ENCODE measurements at places on chromosomes 3 and 15.

- peak; percentile 14 for DNase-seq
These were observed 51.6 kb upstream of the BLM start for GRCh38 chr15:90665288-90666134.

- DNase-seq = no peak
These were observed 664 bp downstream of the PPCDC start for GRCh38 chr15:75023872-75024636.

DNA sequence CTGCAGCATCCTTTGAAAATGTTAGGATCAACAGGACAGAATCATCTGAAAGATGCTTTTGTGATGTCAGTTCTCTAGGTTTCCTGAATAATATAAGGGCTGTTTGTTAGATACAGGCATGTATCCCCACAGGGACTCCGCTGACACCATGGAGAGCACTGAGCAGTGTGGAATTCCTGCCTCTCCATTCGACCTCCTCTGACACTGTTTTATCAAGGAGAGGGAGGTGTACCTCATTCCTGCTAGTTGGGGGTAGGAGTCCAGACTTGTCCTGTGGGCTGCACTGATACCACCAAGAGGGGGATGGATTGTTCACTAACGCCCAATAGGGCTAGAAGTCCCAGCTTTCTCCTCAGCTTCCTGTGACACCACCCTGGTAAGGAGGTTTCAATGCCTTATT is 46.6 kb downstream of the LARS2 start:
- DNase-seq = no peak

GRCh38 chr3:14379843-14380242 is 22.6 kb upstream of the SLC6A6 start:
- no peak for DNase-seq

DNA sequence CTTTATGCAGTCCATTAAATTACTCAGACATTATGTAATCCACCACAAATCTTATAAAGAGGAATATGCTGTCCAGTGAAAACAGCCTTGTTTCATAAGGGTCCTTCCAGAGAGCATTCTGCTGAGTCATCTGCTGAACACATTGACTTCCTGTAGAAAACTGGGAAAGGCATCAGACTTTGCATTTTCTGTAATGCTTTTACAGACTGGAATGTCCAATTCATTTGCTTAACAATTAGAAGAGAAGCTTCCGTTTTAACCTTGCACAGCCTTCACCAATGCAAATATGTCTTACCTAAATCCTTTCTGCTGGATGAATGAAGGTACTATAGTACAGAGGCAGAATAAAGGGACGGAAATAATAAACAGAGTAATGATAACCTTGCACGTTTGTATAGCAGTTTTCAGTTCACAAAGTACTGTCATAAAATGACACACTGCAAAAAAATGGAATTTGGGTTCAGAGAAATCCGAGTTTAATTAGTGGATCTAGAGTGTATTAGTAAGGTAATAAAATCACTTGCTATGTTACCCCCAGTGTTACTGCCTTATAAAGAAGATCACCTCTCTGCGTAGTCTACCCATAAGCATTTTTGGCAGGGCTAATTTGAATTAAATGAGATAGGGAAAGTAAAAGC is 301.5 kb downstream of the PYDC2 start:
- no peak for DNase-seq

- DNase-seq = no peak
These were observed 28.2 kb downstream of the CCR9 start for GRCh38 chr3:45914362-45915058.

GRCh38 chr15:83209333-83209732 is 1.7 kb upstream of the HDGFL3 start:
- DNase-seq = no peak

DNA sequence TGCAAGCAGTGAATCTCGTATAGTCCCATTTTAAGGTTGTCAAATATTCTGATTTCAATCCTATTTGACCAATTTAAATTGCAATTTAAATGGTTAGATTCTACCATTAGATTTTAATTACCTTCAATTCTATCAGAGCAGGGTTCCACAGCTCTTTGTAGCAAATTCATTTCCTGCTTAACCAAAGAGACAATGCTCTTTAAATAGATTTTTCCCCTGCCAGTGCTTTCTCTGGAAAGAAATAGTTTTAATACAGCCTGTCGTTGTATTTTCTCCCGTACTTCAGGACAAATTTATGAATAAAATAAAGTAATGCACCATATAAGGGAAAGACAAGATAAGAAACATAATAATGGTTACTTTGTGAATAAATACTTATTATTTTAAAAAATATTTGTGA is 62.8 kb downstream of the ZPLD1 start:
- no peak for DNase-seq

- DNase-seq = no peak
These were observed 109.8 kb downstream of the PLCH1 start for GRCh38 chr3:155635056-155635455.

DNA sequence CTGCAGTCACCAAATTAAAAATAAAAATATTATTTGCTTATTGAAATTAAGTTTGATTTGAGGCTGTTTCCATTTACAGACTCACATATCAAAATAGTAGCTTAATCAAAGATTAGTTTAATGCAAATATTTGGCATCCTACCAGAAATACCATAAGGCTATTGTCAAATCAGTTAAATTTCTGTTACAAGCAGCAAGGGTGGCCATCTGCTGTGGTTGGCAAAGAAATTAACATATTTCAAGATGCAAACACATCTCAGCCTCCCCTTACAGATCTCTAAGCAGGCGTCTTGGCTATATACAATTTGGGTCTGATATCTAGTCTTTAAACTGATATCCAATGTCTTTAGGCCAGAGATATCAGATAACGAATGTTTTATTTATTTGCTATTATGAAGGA is 83.2 kb upstream of the NEDD4 start:
- no peak for DNase-seq

- peak; percentile 20 for DNase-seq
These were observed at the start of gene TMEM44 for GRCh38 chr3:194633349-194634004. Gene TMEM44, minus strand, starts transcription at chr3:194633419. Its CDS starts 204 bp downstream, at chr3:194633215.

DNA sequence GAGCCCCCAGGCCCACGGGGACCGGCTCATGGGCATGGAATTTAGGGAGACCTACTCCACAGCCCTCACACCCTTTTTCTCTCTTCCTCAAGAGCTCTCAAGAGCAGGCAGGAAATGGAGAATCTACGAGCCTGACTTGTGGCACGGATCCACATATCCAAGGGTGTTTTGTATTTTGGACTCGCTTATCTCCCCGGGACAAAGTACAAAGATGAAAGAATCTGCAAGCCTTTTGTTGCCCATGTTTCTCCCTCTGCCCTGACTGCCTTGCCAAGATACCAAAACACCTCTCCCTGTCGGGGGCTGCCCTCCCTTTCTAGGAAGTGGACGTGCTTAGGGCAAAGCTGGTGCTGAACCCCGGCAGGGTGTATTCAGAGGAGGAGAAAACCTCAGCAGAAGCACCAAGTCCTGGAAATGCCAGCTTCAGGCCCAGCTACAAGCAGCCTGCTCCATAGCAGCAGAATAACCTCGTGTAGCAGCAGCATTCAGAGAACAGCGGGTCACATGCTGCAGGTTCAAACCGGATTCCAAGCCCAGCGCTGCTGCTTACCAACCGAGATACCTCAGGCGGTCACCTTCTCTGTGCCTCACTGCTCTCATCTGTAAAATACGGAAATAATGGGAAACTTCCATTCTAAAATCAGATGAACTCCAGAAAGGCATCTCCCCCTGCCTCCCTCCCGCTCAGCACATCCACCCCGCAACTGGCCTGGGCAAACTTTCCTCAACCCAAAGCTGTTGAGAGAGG is 35.2 kb downstream of the DNASE1L3 start:
- DNase-seq = no peak

- DNase-seq = no peak
These were observed 208.8 kb downstream of the STAG1 start for GRCh38 chr3:136543385-136543784.

- DNase-seq = no peak
These were observed 4.1 kb downstream of the OR4F6 start for GRCh38 chr15:101807345-101807945.

DNA sequence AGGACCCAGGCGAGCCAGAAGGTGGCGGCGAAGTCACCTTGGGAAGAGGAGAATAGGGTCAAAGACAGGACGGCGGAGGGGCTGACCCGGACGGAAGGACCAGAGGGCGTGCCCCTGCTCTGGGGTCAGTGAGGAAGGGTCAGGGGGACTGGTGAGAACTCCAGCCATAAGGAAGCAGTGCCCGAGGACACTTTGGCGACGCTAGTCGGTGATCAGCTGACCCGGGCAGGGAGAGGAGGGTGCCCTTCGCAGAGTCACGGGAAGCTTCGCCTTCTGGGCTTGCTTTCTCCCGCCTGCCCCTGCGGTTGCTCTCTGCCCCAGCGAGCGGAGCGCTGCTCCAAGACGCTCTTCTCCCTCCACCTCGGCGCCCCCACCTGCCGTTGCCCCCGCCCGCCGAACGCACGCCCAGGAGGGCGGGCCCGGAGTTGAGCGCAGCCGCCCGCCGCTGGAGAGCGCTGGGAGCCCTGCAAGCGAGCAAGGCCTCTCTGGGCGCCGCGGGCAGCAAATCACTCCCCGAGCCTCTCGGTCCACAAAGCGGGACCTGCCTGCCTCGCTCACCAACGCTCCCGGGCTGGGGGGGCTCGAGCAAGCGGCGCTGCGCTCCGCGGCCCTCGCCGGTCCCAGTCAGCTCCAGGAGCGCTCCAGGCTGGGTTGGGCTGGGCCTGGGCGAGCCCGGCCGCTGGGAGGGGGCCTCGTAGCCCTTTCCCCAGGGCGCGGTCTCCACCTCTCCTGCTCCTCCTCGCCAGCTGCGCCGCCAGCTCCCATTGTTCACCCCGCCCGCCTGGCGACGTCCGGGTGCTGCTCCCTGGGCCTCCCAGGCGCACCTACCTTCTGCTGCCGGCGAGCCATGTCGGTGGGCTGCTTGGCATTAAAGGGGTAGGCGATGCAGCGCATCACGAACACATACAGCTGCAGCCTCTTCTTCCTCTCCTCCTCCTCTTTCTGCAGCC is 1.2 kb downstream of the CADPS start:
- no peak for DNase-seq

DNA sequence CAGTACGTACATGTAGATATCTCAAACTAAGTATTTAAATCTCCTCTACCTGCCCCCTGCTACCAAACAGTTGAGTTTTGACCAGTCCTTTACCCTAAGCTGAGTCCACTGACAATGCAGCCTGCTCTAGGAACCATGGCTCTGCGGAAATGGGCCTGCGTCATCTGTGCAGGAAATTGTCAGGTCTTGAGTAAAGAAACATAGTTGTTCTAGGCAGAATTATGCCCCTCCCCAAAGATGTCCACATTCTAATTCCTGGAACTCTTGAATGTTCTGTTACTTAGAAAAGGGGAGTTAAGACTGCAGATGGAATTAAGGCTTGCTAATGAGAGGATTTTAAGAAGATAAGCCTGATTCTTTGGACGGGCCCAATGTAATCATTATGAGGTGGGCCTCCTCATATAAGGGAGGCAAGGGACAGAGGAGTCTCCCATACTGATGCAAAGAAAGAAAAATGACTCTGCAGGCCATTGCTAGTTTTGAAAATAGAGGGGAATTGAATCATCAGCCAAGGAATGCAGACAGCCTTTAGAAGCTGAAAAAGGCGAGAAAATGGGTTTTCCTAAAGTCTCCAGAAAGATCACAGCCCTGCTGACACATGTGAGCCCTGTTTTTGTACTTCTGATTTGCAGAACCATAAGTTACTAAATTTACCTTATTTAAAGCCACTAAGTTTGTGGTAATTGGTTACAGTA is 5.5 kb upstream of the VGLL3 start:
- no peak for DNase-seq

- no peak for DNase-seq
These were observed 638.0 kb downstream of the OTOL1 start for GRCh38 chr3:162134571-162134970.

DNA sequence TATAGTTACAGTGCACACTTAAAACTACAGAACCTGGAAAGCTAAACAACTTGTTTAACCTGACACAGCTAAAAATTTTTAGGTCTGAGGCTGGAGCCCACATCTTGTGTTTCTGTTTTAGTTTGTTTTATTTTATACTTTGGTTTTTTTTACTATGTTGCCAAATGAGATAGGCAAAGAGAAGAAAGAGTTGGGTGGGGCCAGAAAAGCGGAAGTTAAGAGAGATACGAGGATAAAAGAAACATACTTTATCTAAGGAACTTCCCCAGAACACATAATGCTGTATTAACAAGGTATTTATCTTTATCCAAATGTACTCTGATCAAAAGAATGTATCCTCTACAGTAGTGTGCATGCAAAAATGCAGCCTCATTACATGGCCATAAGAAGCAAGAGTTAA is 1145.7 kb downstream of the EPHA3 start:
- DNase-seq = no peak

GRCh38 chr3:59535791-59536221 is 486.0 kb upstream of the CFAP20DC start:
- DNase-seq = no peak

- no peak for DNase-seq
These were observed 59.9 kb downstream of the FOXP1 start for GRCh38 chr3:71523628-71524027.

GRCh38 chr3:141385406-141386125 is 17.3 kb downstream of the ZBTB38 start:
- DNase-seq = no peak

DNA sequence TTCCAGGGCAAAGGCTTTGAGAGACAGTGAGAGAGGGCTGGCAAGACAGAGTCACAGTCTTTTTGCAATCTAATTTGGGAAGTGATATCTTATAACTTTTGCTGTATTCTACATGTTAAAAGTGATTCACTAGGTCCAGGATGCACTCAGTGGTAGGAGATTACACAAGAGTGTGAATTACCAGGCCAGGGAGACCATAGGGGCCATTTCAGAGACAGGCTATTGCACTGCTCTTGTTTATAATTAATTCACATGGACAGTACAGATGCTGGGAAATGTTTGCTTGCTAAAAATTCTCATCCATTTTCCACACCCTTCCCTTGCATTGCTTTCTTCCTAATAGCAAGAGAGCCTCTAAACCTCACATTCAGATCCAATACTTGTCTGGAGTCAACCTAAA is 22.6 kb upstream of the POMGNT2 start:
- no peak for DNase-seq

- DNase-seq = no peak
These were observed 5.1 kb downstream of the PROK2 start for GRCh38 chr3:71779674-71780377.

GRCh38 chr3:101730839-101731238 is 6.4 kb downstream of the CEP97 start:
- no peak for DNase-seq

- DNase-seq = no peak
These were observed 28.8 kb downstream of the PCNP start for GRCh38 chr3:101602731-101603130.

DNA sequence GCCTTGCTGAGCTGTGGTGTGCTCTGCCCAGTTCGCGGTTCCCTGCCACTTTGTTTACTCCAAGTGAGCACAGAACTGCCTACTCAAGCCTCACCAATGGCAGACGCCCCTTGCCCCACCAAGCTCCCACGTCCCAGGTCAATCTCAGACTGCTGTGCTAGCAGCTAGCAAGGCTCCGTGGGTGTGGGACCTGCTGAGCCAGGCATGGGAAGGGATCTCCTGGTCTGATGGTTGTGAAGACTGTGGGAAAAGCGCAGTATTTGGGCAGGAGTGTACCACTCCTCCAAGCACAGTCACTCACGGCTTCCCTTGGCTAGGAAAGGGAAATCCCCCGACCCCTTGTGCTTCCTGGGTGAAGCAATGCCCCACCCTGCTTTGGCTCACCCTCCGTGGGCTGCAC is 45.0 kb downstream of the SLC12A6 start:
- no peak for DNase-seq

All from activated CD4-positive, alpha-beta T cell treated with anti-CD3 and anti-CD28 coated beads for 1 hour (primary cell).